ENCODE measurements at places on chromosomes 3 and 15.

- DNase-seq = no peak
These were observed 3.1 kb downstream of the PPP1R2 start for GRCh38 chr3:195540027-195540426.

DNA sequence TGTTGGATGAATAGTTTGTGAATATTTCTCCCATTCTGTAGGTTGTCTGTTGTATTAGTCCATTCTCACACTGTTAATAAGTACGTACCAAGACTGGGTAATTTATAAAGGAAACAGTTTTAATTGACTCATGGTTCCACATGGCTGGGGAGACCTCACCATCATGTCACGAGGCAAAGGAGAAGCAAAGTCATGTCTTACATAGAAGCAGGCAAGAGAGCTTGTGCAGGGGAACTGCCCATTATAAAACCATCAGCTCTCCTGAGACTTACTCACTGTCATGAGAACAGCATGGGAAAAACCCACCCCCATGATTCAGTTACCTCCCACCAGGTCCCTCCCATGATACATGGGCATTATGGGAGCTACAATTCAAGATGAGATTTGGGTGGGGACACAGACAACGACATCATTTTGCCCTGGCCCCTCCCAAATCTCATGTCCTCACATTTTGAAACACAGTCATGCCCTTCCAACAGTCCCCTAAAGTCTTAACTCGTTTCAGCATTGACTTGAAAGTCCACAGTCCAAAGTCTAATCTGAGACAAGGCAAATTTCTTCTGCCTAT lies 133.2 kb downstream of the LMLN start:
- no peak for DNase-seq

GRCh38 chr3:9945358-9945757 lies 6.8 kb downstream of the PRRT3 start:
- no peak for DNase-seq

DNA sequence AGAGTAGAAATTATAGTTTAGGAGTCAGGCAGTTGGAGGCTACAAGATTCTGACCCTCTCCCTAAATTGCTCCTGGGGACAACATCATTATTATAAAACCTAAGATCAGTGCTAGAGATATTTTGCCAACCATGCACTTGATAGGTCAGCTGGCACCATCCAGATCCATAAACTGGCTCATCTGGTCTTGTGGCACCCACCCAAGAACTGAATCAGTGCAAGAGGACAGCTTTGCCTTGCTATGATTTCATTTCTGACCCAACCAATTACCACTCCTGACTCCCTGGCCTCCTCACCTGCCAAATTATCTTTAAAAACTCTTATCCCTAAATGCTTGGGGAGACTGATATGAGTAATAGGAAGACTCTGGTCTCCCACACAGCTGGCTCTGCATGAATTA lies 461.1 kb upstream of the TGFBR2 start:
- no peak for DNase-seq

DNA sequence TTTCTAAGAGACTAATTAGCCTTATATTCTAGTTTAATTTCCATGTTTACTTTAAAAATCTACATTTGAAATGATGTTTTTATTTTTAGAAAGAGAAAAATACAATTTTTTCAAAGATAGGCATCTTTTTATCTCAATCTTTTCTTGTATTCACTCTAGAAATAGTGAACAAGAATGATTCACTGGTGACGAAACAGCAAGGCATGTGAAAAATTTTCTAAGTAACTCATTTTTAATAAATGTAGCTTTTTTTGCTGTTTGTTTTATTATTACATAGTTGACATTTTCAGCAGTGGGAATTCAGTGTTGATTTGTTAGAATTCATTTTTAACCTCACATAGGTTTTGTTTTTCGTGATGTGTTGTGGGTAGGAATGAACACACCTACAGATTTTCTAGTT lies 1226.4 kb downstream of the NSUN3 start:
- DNase-seq = no peak

GRCh38 chr3:120559242-120560061 lies 36.7 kb upstream of the NDUFB4 start:
- DNase-seq = peak; percentile 26

All from AG04450 (cell line).